Pulmonary artery endothelial cell (primary cell): ENCODE measurements at places on chromosomes 2 and 18. TPM values are rescaled to one million over a fixed set of nuclear protein-coding genes. Genes with fewer than 3 reads are reported as not detected.

Gene CDK5R2
- total RNA-seq, result not detected in 2 replicates

Gene NT5C1B
- total RNA-seq, result not detected in 2 replicates

Gene CROCC2
- total RNA-seq, result not detected in 2 replicates

Gene DYNAP
- not detected in 2 replicates for total RNA-seq

Gene ZNF236
- 5.5 and 8.4 TPM in 2 replicates for total RNA-seq
